ENCODE measurements at places on chromosomes 16 and 17.

GRCh38 chr16:89060207-89060794, 33.4 kb upstream of the ACSF3 start:
- no peak for DNase-seq

GRCh38 chr17:78736526-78737079, 45.5 kb downstream of the CYTH1 start:
- peak; percentile 61 for DNase-seq

GRCh38 chr17:44829523-44830358, at the start of gene GJC1:
Gene GJC1 (minus strand): TSS chr17:44830287. CDS start chr17:44805817, 24,470 bp downstream.
- DNase-seq = no peak

GRCh38 chr16:76681296-76681695, 404.1 kb downstream of the CNTNAP4 start:
- DNase-seq = no peak

GRCh38 chr16:72985995-72986394, 61.9 kb downstream of the ZFHX3 start:
- DNase-seq = no peak

- no peak for DNase-seq
Observed at GRCh38 chr16:30372038-30372712, 1.9 kb upstream of the TBC1D10B start.

DNA sequence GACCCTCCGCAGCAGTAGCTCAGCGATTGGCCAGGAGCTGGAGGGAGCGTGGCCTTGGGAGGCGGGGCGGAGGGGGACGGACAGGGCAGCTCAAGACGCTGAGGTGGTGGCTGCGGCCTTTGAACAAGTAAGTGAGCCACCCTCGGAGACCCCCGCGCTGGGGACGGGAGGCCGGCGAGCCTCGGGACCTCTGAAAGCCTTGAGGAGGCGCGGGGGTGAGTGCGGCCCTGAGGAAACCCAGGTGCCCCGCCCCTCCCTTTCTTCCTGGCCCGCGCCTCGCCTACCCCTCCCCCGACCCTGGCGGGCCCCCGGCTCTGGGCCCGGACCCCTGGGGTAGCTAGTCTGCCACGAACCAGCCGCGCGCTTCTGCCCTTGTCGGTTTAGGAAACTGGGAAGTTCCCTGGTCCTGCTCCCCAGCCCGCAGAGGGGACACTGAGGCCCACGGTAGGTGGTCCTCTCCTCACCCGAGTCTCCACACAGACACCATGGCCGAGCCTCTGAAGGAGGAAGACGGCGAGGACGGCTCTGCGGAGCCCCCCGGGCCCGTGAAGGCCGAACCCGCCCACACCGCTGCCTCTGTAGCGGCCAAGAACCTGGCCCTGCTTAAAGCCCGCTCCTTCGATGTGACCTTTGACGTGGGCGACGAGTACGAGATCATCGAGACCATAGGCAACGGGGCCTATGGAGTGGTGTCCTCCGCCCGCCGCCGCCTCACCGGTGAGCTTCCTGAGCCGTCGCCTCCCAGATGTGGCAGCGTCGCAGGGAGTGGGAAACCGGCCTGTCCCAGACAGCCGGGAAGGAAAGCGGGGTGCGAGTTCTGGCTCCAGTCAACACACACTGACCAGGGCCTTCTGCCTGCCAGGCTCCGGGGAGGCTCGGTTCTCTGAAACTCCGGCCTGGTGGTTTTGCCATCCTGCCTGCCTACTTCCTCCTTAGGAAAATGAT, at the start of gene MAPK7:
Gene MAPK7, plus strand, starts transcription at position 83 of the 945 bp plus-strand sequence. Its CDS starts 403 bp downstream, at position 486.
- DNase-seq = no peak

DNA sequence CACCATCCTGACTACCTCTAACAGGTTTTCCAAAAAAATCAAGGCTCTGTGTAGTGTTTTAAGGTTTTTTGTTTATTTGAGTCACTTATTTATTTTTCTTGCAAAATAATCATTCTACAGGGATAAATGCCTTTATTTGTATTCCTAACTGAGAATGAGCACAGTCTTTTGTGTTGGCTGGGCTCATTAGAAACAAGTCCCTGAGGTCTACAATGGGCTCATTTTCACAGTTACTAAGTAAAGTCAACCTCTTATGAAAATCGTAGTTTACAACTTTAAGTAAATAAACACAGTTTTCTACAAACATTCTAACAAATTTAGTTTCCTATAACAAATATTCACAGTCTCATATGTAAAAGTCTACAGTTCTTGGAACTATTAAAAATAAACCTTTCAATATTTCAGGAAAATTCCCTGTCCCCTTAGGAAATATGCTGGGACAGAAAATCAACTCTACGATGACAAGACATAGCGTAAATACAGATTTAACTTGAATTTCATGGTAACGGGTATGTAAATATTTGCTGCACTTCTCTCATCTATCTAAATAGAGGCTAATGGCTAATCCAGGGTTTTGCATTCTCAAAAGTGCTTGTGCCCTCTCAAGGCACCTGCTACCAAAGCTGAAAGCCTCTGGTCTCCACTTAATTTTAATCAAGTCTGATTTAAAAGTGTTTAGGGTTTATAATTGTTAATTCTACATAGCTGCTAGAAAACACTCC, 31.5 kb upstream of the CDH5 start:
- DNase-seq = no peak

DNA sequence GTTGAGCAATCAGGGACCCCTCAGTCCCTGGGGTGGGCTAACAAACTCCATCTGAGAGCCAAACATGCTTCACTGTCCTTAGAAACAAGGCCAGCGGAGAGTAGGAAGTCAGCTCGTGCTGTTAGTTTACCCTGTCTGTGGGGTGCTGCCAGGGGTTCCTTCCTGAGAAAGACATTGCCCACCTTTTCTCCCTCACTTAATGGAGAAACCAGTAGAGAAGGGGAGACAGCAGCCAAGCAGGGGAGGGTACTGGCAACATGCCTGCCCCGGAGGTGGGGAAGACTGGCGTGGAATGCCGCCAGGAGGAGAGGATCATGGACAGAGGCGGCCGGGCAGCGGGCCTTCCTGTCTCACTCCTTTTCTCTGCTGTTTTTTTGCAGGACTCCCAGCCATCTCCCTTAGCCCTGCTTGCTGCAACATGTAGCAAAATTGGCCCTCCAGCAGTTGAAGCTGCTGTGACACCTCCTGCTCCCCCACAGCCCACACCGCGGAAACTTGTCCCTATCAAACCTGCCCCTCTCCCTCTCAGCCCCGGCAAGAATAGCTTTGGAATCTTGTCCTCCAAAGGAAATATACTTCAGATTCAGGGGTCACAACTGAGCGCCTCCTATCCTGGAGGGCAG, 19.9 kb downstream of the SP2 start:
- DNase-seq = no peak

DNA sequence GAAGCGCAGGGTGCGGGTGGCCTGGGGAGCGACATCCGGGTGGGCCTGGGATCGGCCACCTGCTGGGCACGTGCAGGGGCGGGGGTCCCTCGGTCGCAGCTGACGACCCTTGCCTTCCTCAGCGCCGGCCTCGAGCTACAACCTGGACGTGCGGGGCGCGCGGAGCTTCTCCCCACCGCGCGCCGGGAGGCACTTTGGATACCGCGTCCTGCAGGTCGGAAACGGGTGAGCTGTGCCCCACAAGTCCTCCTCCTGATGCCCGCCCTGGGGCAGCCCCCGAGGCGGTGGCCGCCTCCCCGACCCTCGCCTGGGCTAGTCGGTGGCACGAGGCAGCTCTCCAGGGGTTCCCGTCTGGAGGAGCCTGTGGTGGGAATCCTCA, 1.5 kb downstream of the ITGAL start:
- no peak for DNase-seq

DNA sequence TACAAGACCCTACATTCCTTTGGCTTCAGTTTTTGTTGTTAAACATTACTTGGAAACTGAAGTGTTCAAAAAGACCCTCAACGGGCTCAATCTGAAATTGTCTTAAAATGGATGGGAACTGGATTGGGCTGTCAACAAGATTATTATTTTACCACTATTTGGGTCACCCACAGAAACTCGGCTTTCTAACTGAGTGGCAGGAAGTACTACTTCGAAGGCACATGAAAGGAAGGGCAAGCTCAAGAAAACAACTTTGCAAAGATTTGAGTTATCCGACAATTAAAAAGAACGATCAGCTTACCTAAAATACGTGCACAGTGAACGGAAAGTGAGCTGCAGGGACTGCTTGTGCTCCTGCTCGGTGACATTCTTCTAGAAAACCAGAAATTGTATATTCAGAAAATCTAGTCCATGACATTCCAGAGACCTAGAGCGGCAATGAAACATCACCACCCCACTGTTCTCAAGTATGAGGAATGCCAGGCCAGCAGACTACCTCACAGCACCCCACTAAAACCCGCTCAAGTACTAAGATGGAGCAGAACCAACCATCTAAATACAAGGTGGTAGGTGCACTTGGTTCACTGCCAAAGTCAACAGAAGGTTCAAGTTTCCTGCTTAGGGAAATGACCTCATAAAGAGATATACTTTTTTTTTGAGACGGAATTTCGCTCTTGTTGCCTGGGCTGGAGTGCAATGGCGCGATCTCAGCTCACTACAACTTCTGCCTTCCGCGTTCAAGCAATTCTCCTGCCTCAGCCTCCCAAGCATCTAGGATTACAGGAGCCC, 60.5 kb downstream of the ZZEF1 start:
- no peak for DNase-seq

GRCh38 chr17:49817993-49818392, 29.5 kb downstream of the KAT7 start:
- DNase-seq = peak; percentile 42

GRCh38 chr17:75976175-75976848, 2.7 kb downstream of the ACOX1 start:
- DNase-seq = no peak

GRCh38 chr17:76792348-76792747, 54.4 kb downstream of the MFSD11 start:
- DNase-seq = no peak

DNA sequence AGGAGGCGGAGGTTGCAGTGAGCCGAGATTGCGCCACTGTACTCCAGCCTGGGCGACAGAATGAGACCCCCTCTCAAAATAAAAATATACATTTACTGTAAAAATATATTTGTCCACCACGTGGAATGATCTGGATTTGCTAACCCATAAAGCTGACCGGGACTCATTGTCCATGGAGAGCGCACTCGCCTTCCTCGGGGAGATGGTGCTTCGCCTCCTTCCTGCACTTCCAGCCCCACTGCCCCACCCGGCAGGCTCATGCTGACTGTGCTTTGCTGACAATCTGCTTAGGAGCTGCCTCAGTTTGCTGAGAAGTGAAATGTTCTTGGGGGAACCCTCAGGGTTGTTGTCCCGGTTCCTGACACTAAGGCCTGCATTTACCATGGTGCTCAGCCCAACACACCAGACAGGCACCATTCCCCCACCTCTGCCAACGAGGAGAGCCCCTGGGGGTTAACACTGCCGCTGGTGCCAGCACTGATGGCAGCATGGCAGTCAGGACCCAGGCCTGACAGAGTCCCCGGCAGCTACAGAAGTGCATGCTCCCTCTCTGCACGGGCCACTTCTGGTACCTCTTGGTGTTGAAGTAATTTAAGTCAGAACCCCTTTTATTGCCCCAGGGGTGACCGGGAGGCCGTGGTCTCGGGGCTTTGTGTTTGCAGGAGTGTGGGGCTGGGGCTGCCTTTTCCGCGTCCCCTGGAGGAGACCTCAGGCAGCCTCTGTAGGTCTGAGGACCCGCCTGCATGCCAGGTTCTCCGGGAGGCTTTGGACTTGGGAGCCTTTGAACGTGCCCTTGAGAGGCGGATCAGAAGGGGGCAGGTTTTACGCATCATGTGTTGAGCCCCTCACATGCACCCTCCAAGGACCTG, 2.5 kb downstream of the NUBP2 start:
- DNase-seq = no peak

- DNase-seq = no peak
Observed at GRCh38 chr17:57246257-57246656, 10.1 kb upstream of the MSI2 start.

- no peak for DNase-seq
Observed at GRCh38 chr16:90009172-90009899, 9.9 kb downstream of the DBNDD1 start.

GRCh38 chr17:17645961-17646360, 35.3 kb upstream of the RAI1 start:
- DNase-seq = no peak

DNA sequence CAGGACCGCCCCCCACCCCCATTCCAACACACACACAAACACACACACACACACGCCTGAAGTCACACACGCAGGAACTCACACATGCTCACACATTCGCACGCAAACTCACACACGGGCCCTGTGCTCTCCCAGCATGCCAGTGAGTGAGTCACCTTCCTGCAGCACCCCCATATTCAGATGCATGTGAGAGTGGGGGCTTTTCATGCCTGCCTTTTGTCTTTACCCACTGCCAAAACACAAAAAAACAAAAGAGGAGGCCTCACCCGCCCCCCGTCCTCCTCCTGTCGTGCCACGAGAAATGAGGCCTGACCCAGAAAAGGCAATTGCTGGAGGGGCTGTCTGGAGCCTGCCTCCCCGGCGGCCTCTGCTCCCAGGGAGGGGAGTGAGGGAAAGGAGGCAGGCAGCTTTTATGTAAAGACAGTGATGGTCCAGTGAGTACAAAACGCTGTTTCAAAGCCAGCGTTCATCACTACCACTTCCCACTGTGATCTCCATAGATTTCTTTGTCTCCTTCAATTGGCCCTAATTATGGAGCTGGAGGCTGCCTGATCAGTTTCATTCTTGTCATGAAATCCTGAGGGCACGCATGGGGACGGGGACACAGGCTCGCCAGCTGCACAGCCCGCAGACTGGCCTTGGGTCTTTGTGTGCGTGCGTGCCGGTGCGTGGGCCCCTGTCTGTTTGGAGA, 29.5 kb upstream of the GSE1 start:
- no peak for DNase-seq

GRCh38 chr16:48895142-48895541, 285.2 kb upstream of the N4BP1 start:
- DNase-seq = no peak

DNA sequence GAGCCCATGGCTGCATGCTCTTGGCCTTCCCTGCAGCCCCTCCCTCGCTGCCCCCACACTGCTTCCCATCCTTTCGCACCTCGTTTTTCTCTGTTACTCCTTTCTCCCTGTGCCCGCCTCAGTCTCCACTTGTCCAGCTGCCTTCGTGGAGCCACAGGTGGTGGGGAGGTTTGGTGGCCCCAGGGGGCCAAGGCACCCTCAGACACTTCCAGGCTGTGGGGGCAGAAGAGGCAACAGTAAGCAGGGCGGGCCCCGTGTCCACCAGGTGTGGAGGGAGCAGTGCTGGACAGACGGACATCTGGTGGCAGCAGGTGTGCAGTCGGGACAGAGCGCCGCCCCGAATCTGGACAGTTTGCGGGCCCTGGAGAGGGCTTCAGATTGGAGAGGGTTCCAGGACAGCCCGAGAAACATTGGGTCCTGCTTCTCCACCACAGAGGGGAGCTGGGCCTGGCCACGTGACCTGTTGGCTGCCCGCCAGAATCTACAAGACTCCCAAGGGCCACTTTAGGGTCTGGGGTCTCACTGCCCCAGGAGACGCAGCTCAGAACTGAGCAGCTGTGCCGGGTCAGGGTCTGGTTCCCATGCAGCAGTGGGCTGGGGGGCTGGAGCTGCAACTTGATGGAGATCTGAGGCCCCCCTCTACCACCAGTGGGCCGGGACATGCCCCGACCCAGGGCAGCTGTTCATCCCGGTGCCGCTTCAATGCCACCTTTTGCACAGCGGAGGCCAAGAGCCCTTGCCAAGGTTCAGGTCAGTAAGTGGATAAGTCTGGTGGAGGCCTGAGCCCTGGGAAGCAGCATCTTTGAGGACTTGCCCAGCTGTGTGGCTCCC, 22.8 kb downstream of the BAHCC1 start:
- no peak for DNase-seq

- DNase-seq = no peak
Observed at GRCh38 chr16:82182266-82183003, 12.4 kb upstream of the MPHOSPH6 start.

- no peak for DNase-seq
Observed at GRCh38 chr17:40526668-40527067, 25.2 kb upstream of the TNS4 start.

- peak; percentile 64 for DNase-seq
Observed at GRCh38 chr17:7479213-7480088, at the start of gene ZBTB4. Gene ZBTB4 (minus strand): TSS chr17:7479631. CDS start chr17:7466801, 12,830 bp downstream.
